Epithelial cell of proximal tubule (primary cell): ENCODE measurements at places on chromosomes 1 and 21. TPM values are rescaled to one million over a fixed set of nuclear protein-coding genes. Genes with fewer than 3 reads are reported as not detected.

- no peak for DNase-seq
Observed at GRCh38 chr21:36628106-36628505, 70.8 kb upstream of the SIM2 start.

GRCh38 chr1:220956501-220957232, 77.4 kb downstream of the HLX start:
- no peak for DNase-seq

DNA sequence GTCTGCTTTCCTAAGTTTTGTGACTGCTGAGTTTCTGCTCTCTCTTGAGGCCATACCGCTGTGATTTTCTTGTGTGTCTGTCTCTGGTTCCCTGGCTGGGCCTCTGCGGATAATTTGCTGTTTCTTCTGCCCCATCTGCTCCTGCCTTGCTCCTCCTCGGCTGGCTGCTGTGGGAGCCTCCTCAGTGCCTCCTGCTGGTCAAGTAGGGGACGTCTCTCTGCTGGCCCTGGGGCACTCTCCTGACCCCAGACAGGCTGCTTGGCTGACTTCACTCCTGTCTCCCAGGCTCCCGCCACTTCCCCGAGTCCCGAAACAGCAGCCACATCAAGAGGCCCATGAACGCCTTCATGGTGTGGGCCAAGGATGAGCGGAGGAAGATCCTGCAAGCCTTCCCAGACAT, 28.5 kb downstream of the ETNK2 start:
- no peak for DNase-seq

DNA sequence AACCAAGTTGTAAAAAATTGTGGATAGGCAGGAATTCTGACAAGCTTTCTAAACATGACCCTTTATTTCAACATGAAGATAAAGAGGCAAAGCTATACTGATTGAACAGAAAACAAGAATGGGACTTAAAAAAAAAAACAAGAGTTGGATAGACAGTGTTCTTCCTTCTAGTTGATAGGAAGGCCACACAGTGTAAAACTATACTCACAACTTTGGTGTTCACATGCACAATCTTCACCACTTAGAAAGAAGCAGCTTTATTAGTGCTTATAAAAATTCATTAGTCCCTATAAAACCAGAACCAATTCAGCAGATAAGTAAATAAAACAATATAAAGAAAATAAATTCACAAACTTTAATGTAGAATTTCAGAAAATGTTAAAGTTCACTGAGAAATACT, 101.8 kb downstream of the AKT3 start:
- DNase-seq = no peak

DNA sequence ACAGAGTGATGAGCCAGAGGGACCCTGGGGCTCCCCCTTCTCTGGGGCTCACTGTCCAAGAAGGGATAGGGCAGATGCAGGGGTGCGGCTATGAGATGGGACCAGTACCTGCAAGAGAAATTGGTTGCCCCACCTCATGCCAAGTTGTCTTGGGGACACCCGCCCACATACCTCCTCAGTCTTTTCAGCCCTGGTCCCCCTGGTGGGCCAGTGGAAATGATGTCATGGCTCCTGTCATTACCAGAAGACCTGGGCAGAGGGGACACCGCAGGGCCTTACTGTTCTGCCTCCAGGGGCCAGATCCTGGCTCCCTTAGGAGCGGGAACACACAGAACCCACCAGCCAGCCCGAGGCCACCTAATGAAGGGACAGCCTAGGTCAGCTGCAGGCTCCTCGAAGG, 63.2 kb downstream of the CDK18 start:
- DNase-seq = no peak

DNA sequence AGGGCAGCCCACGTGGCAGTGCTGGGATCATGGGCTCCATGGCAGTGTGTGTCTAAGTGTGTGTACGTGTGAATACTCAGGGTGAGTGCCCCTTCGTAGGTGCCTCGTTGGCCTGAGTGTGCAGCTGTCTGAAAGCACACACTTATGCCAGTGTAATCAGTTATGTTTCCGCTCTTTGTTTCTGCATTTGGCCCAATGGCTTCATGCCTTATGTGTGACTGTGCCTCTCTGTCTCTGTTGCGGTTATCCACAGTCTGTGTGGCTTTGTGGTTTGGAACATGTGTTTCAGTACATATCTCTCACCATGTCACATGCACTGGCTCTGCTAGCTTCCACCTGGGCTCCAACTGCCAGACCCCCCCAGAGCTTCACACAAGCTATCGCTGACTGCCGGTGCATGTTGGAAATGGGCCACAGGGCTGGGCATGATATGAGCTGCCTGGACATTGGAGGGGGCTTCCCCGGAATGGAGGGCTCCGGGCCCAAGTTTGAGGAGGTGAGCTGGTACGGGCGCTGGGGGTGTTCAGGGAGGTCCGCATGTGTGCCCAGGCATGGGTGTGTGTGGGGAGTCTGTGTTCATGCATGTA, 70.3 kb upstream of the TINAGL1 start:
- no peak for DNase-seq

DNA sequence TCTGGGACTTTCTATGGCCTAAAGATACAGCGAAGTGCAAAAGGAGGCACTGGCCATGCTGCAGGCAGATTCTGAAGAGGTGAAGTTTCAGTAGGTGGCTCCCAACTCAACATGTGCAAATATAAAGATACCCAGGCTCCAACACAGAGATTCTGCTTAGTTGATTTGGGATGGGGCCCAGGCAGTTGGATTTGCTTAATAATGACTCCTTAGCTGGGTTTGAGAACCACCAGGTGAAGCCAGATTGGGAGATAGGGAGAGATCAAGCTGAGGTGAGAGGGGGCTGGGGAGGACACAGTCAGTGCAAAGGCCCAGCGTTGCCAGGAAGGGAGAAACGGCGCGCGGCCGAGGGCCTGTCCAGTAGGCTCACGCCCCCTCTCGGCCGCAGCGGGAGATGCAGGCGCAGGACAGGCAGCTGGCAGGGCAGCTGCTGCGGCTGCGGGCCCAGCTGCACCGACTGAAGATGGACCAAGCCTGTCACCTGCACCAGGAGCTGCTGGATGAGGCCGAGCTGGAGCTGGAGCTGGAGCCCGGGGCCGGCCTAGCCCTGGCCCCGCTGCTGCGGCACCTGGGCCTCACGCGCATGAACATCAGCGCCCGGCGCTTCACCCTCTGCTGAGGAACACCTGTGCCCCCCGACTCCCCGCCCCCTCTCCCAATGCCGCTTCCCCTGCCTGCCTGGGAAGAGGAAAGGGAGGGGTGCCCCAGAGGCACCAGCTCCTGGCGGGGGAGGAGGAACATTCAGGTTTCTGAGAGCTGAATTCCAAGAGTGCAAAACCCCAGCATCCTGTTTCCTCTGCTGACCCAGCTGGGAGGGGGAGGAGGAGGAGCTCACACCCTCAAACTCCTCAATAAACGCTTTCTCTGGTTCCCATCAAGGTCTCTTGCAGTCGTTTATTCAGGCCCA, 1.2 kb downstream of the FAM167B start:
- no peak for DNase-seq

DNA sequence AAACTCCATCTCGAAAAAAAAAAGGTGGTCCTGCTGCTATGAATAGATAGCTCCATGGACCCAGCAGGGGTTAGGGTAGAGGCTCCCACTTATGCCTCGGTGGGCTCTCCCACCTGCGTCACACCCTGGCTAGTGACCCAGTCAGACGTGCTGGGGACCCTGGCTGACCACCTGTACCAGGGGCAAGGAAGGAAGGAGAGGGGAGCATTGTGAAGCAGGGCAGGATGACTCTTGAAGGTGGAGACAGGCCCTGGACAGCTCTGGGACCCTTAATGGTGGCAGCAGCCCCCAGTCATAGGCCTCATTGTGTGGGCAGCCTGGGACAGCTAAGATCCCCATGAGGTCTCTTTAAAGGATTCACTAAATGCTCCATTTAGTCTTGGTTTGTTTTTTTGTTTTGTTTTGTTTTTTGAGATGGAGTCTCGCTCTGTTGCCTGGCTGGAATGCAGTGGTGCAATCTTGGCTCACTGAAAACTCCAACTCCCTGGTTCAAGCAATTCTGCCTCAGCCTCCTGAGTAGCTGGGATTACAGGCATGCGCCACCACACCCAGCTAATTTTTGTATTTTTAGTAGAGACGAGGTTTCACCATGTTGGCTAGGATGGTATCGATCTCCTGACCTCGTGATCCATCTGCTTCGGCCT, 10.4 kb upstream of the SNAPIN start:
- no peak for DNase-seq

- no peak for DNase-seq
Observed at GRCh38 chr1:216766633-216767327, 43.6 kb upstream of the ESRRG start.

DNA sequence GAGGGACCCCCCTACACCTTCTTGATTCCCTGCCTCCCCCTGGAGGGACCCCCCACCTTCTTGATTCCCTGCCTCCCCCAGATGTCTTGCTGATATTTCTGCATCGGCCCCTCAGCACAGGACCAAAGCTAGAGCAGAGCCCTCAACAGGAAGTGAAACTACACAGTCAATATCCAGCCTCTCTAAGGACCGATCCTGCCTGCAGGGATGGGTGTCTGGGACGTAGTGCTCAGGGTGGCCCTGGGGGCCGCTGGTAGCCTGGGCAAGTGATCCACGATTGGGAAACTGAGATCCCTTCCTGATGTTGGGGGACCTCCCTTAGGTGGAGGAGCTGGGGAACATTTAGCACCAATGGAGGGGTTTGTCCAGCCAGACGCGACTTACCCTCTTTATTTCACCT, 3.9 kb upstream of the LEFTY2 start:
- DNase-seq = no peak

- peak; percentile 67 for DNase-seq
Observed at GRCh38 chr1:201850053-201850397, 21.1 kb downstream of the IPO9 start.

- DNase-seq = no peak
Observed at GRCh38 chr1:27554759-27555699, 48.9 kb downstream of the AHDC1 start.

DNA sequence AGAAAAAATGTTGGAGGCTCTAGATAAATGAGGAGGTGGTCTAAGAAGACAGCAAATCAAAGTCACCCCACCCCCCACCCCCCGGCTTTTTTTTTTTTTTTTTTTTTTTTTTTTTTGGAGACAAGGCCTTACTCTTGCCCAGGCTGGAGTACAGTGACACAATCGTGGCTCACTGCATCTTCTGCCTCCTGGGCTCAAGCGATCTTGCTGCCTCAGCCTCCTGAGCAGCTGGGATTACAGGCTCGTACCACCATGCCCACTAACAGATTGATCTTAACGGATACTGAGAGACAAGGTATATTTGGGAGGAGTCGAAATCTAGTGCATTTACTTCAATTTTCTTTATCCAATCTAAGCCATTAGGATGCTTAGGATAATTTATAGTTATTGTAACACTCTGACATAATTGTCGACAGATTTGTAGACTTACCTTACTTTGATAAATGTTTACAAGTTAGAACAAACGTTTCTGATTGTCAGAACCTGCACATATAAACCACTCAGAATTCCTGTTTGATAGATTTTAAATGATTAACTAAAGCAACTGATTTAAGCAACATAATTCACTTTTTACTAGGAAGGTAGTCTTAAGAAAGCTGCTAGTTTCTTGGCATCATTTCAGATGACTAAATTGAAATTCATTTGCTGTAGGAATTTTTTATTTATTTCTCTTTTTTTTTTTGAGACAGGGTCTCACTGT, 33.7 kb upstream of the NBL1 start:
- DNase-seq = no peak

DNA sequence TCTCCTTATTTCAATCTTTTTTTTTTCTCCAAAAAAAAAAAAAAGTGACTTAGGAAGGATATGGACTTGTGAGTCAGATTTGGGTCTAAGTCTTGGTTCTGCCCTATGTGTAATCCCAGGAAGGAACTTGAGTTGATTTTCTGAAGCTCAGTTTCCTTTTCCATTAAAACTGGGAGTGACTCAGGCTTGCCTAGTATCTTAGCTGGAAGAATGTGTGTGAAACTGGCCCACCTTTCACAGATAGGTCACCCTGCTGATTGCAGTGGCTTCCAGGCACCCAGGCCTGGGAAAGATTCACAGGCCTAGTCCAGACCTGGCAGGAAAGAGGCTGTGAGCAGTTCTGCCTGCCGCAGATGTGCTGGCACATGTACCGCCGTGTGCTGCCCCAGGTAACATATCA, 218.3 kb upstream of the HOOK1 start:
- DNase-seq = peak; percentile 73

- no peak for DNase-seq
Observed at GRCh38 chr1:101301446-101302057, 64.7 kb downstream of the S1PR1 start.

DNA sequence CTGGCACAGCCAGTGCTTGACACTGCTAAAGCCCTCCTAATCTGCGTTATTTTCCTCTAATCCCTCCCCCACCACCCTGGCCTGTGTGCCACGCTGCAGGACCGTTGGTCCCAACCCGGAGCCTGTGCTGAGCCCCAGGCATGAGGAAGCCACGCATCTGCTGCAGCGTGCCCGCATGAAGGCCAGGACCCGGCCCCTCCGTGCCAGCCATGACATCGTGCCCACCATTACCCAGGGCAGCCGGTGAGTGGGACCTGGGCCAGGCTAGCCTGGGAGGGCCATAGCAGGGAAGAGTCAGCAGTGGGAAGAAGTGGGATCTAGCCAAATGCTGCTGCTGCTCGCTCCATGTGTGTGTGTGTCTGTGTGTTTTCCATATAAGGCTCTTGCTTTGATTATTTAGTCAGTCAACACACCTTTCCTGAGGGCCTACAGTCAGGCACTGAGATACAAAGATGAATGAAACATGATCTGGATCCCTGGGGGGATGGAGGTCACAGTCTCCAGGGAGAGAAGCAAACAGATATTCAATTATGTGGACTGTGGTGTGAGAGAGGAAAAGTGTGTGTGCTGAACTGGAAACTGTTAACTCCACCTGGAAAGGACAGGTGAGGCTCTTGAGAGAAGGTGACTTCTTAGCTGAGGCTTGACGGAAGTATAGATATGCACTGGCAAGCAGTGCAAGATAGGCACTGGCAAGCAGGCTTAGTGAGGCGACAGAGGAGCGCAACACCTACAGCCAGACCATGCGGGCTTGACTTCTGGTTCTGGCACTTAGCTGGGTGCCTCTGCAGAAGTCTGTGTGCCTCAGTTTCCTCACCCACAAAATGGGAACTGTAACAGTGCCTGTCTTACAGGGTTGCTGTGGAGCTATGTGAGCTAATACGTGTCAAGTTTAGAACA, 15.9 kb downstream of the KIAA1614 start:
- no peak for DNase-seq

GRCh38 chr1:212597487-212597886, 11.1 kb upstream of the ATF3 start:
- DNase-seq = peak; percentile 83

DNA sequence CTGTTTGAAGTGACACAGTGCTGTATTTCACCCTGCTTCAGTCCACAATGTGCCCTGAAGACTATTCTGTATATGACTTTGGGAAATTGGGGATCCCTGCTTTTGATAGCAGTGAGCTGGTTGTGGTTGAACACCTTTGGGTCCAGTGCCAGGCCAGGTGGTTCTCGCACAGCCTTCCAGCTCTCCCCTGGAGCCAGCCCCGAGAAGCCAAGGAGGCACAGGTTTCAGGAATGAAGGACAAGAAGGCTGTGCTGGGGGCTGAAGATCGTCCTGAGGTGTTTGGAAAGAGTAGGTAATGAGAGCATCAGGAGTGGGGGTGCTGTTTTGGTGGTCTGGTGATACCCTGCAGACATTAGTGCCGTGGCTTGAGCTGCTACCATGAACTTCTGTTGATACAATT, 131.4 kb upstream of the COL6A1 start:
- no peak for DNase-seq

- no peak for DNase-seq
Observed at GRCh38 chr1:204685236-204686006, at the start of gene LRRN2. Gene LRRN2 (minus strand): TSS chr1:204685738. CDS start chr1:204619992, 65,746 bp downstream.

GRCh38 chr1:180486092-180486491, 16.3 kb downstream of the ACBD6 start:
- DNase-seq = no peak

PAX7 gene
- not detected in 2 replicates for total RNA-seq

COL11A1 gene
- total RNA-seq = 3.3 and 8.2 TPM in 2 replicates

AADACL4 gene
- total RNA-seq = not detected in 2 replicates

MSH4 gene
- total RNA-seq = 0.75 TPM in 1 of 2 replicates, not detected in the other

GPR157 gene
- 1.7 and 3.0 TPM in 2 replicates for total RNA-seq
